ENCODE measurements at places on chromosomes 2 and 18.

DNA sequence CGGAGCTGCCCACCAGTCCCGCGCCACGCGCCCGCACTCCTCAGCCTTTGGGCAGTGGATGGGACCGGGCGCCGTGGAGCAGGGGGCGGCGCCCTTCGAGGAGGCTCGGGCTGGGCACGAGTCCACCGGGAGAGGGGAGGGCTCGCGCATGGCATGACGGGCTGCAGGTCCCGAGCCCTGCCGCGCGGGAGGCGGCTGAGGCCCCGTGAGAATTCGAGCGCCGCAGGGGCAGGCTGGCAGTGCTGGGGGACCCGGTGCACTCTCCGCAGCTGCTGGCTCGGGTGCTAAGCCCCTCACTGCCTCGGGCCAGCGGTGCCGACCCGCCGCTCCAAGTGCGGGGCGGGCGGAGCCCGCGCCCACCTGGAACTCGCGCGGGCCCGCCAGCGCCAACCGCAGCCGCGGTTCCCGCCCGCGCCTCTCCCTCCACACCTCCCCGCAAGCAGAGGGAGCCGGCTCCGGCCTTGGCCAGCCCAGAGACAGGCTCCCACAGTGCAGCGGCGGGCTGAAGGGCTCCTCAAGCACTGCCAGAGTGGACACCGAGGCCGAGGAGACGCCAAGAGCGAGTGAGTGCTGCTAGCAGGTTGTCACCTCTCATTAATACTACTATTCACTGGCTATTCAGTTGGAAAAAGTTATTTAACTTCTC lies 3.6 kb upstream of the TTC21B start:
- no peaks in the 10 kb centered on the region for H3K36me3 ChIP-seq
- H3K4me3 ChIP-seq = no peak overlapping the region
- H3K27ac ChIP-seq = no peak overlapping the region
- peaks cover 4% of the 10 kb centered on the region for H3K4me1 ChIP-seq
- no peak for DNase-seq

DNA sequence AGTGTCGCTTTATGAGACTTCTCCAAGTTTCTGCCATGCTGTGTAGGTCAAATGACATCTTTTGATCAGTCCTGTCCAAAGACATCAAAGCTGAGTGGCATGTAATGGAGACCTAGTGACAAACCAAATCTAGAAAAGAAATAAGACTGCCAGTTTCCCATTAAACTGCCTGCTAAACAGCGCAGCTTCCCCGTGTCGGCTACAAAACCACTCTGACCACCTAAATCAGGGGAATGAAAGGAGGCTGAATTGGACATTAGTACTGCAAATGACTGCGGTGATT lies 57.7 kb downstream of the TSHZ1 start:
- peaks cover 29% of the 10 kb centered on the region for H3K4me1 ChIP-seq
- no peak overlapping the region for H3K4me3 ChIP-seq
- DNase-seq = no peak
- H3K36me3 ChIP-seq = no peaks in the 10 kb centered on the region
- no peak overlapping the region for H3K27ac ChIP-seq

GRCh38 chr2:7929281-7929680 lies 752.6 kb upstream of the ID2 start:
- no peak for DNase-seq
- no peak overlapping the region for H3K4me3 ChIP-seq
- no peaks in the 10 kb centered on the region for H3K36me3 ChIP-seq

DNA sequence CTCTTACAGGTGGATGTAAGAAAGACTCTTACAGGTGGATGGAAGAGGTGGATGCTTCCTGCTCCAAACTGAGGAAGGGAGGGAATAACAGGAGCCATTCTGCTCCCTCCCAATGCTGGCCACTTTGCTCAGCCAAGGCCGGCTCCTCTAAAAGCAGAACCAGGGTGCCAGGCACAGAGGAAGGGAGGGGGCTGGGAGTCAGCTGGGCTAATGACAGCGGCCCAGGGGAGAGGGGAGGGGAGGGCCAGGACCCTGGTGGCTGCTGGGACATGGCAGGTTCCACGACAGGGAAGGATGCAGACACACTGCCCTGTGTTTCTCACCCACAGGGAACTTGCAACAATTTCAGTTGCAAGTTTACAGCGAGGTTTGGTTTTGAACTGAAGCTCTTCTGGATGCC lies 173.4 kb downstream of the ANAPC1 start:
- no peaks in the 10 kb centered on the region for H3K36me3 ChIP-seq
- no peaks in the 10 kb centered on the region for H3K27me3 ChIP-seq
- peak overlapping the region; percentile 35 for H3K27ac ChIP-seq
- DNase-seq = no peak

DNA sequence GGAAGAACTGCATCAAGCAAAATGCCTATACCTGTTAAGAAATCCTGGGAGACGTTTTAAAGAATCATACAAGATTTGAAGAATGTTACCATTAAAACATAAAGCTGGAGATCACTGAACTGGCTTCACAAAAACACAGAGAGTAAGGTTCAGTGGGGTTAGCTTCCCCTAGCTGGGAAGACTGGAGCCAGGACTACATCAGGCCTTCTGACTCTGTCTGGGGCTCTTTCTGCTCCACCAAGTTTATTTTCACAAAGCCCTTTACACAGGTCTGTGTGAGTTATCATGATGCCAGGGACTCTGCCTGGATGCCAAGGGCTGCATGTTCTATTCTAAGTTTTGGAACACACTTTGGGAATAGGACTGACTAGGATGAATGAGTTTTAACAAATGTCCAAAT lies 47.3 kb upstream of the DNER start:
- DNase-seq = no peak
- no peak overlapping the region for H3K4me3 ChIP-seq
- peaks cover 27% of the 10 kb centered on the region for H3K36me3 ChIP-seq
- no peak overlapping the region for H3K27ac ChIP-seq
- H3K4me1 ChIP-seq = peaks cover 17% of the 10 kb centered on the region

DNA sequence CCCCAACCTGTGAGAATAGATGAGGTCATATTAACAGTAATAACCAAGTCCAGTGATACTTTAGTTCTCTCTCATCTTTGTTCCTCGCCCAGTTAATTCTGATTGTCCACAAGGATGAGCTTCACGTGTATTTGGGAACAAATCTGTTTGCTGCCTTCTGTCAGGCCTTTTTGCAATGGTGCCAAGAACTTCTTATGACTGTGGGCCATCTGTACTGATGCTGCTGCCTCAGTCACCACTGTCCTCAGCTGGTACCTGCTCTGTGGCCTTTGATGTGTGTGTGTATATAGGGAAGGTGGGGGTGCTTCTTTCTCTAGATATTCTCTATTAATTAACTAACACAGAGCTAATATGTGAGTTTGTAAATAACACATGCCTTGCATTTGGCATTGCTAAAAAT lies 392.9 kb downstream of the TGIF1 start:
- H3K27ac ChIP-seq = no peak overlapping the region
- H3K27me3 ChIP-seq = peaks cover 61% of the 10 kb centered on the region
- H3K36me3 ChIP-seq = no peaks in the 10 kb centered on the region
- H3K4me1 ChIP-seq = peaks cover 24% of the 10 kb centered on the region
- DNase-seq = no peak

DNA sequence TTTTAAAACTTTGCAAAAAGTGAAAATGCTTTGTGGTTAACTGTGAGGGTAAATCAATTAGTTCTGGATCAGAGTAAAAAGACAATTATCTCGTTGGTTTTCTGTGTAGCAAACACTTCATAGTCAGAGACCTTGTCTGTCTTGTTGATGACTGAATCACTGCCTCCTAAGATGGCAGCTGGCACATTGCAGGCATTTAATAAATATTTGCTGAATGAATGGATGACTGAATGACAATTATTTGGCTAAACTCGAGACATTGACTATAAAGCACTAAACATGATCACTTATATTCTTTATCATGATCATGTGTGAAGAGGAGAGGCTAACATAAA lies 96.2 kb downstream of the MAIP1 start:
- no peaks in the 10 kb centered on the region for H3K27me3 ChIP-seq
- no peak overlapping the region for H3K4me3 ChIP-seq
- H3K36me3 ChIP-seq = peaks cover 2% of the 10 kb centered on the region
- no peak for DNase-seq

DNA sequence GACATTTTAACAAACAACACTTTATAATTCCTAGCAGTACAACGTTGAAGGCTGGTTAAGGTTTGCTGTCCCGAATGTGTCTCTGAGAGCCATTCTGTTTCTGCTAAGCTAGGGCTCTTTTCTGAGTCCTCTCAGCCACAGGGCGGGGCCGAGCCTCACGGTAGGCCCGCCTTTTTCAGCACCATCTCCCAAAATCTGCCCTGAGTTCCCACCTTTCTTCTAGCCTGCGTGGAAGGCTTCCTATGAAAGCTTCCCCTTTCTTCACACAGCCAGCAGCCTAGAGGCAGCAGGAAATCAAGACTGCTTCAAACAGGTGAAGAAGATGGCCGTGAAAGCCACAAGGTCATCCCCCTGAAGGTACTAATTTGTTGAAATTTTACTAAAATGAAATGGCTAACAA lies 255.5 kb downstream of the CDH2 start:
- H3K36me3 ChIP-seq = no peaks in the 10 kb centered on the region
- H3K4me1 ChIP-seq = peaks cover 41% of the 10 kb centered on the region
- H3K27ac ChIP-seq = peak overlapping the region; percentile 70
- no peak for DNase-seq

GRCh38 chr2:20027705-20028434 lies 15.4 kb upstream of the MATN3 start:
- no peaks in the 10 kb centered on the region for H3K4me1 ChIP-seq
- no peak overlapping the region for H3K27ac ChIP-seq
- DNase-seq = no peak
- H3K4me3 ChIP-seq = no peak overlapping the region
- H3K27me3 ChIP-seq = no peaks in the 10 kb centered on the region

- peaks cover 2% of the 10 kb centered on the region for H3K36me3 ChIP-seq
- no peaks in the 10 kb centered on the region for H3K27me3 ChIP-seq
- no peak overlapping the region for H3K27ac ChIP-seq
- no peaks in the 10 kb centered on the region for H3K4me1 ChIP-seq
- no peak for DNase-seq
- H3K4me3 ChIP-seq = no peak overlapping the region
Measured at GRCh38 chr18:10792181-10792580, 266.4 kb downstream of the NAPG start.

GRCh38 chr2:863732-864450 lies 86.8 kb upstream of the SNTG2 start:
- H3K27ac ChIP-seq = no peak overlapping the region
- H3K27me3 ChIP-seq = peaks cover 6% of the 10 kb centered on the region
- H3K4me1 ChIP-seq = peaks cover 14% of the 10 kb centered on the region
- no peak overlapping the region for H3K4me3 ChIP-seq

DNA sequence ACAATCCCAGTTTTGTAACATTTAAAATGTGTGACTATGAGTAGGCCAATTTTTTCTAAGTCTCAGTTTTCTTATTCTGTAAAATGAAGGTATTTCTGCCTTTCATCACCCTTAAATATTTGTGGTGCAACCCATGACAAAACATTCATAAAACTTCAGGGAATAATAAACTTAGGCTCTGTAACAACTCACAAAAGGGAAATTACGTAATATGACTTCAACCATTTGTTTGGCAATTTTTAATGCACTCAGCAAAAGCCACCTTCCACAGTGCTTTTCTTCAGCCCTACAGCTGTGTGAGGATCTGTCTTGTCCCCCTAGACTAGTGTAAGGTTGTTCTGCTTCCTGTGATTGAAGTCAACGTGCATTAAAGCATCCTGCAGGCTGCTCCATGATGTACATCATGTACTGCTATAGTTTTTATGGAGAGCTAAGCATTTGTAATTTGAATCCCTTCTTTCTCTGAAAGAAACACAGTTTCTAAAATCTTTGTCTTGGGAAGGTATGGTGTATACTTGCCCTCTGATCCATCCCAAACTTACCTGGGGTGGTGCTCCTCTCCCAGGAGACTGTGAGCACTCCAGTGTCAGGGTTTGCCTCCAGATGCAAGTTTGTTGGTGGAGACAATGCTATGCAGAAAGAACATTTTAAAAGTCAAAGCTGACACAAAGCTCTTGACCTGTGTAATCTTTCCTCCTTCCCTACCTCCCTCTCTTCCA lies 39.1 kb downstream of the FN1 start:
- no peaks in the 10 kb centered on the region for H3K27me3 ChIP-seq
- no peak overlapping the region for H3K27ac ChIP-seq
- H3K4me3 ChIP-seq = no peak overlapping the region
- no peak for DNase-seq
- peaks cover 17% of the 10 kb centered on the region for H3K36me3 ChIP-seq

DNA sequence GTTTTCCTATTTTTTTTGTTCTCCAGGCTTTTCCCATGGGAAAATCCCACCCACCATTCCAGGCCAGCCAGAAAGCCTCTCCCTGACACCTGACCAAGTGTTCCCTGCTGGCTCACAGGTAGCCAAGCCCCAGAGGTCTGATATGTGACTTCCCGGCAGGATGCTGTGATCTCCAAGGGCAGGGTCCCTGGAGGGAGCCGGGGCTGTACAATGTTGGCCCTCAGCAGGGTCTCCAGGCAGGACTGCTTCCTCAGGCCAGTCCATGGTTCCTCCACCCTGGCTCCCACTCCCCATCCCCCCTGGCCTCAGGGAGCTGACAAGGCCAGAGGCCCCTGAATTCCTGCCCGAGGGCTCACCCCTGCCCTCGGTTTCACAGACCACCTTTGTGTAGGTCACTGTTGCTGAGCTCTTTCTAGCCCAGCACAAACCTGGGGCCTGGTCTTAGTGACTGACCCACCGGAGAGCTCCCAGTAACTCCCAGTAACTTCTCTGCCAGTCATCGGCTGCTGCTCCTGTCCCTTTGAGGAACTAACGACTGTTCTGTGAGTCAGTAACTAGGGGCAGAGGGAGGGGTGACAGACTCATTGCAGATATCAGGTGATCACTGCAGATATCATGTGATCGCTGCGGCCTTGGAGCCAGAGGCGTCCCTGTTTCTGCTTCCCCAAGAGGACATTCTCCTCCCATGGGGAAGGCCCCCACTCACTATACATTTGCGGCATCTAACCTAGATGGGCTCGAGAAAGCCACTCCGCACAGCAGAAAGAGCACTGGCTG lies 38.7 kb downstream of the SDC1 start:
- no peak for DNase-seq
- no peak overlapping the region for H3K4me3 ChIP-seq
- no peaks in the 10 kb centered on the region for H3K27me3 ChIP-seq
- no peaks in the 10 kb centered on the region for H3K36me3 ChIP-seq
- H3K4me1 ChIP-seq = peaks cover 46% of the 10 kb centered on the region

- DNase-seq = no peak
- H3K27me3 ChIP-seq = no peaks in the 10 kb centered on the region
- H3K27ac ChIP-seq = peak within 1 kb of the TSS; percentile 71
Measured at GRCh38 chr2:201260302-201260800, at the start of gene CASP8. Gene CASP8 (plus strand): TSS chr2:201260536. CDS start chr2:201266487, 5,951 bp downstream.

Measured in neural crest cell (in vitro differentiated cells).